NCI-H1092 treated with DMSO at 0.1 percent for 48 hours (cell line): ENCODE measurements at places on chromosomes 3 and 15.

GRCh38 chr3:111594781-111595180 is 365 bp downstream of the ZBED2 start:
- DNase-seq = no peak

GRCh38 chr3:102258666-102259227 is 176.1 kb upstream of the ZPLD1 start:
- DNase-seq = no peak

GRCh38 chr3:134002306-134002705 is 27.4 kb downstream of the SLCO2A1 start:
- DNase-seq = no peak

- DNase-seq = no peak
Observed at GRCh38 chr3:137766041-137766875, 2.1 kb downstream of the SOX14 start.

- DNase-seq = no peak
Observed at GRCh38 chr15:39580485-39581241, at the start of gene THBS1. Gene THBS1 (plus strand): TSS chr15:39581079. CDS start chr15:39581858, 779 bp downstream.

DNA sequence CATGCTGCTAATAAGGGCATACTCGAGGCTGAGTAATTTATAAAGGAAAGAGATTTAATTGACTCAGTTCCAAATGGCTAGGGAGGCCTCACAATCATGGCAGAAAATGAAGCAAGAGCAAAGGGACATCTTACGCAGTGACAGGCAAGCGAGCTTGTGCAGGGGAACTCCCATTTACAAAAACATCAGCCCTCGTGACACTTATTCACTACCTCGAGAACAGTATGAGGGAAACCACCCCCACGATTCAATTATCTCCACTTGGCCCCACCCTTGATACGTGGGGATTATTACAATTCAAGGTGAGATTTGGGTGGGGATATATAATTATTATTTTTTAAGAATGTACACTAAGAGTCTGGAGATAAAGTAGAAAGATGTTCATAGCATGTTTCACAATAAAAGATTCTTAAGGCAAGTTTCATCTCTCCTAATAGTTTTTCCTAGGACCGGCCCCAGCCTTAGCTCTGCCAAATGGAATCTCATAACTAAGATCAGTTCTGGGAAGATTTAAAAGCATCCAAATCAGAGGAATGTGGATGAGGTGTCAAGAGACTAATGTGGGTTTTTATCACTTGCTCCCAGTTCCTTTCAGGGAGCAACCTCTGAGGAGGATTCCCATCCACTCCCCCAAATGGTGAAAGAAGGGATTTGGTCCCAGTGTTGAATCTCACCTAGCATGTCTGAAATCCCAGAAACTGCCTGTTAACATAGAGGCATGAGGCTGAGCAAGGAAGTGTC is 221.0 kb downstream of the ZMAT3 start:
- no peak for DNase-seq

GRCh38 chr15:48775546-48775945 is 35.3 kb downstream of the CEP152 start:
- no peak for DNase-seq

- no peak for DNase-seq
Observed at GRCh38 chr15:69644876-69645275, 192.3 kb downstream of the RPLP1 start.

DNA sequence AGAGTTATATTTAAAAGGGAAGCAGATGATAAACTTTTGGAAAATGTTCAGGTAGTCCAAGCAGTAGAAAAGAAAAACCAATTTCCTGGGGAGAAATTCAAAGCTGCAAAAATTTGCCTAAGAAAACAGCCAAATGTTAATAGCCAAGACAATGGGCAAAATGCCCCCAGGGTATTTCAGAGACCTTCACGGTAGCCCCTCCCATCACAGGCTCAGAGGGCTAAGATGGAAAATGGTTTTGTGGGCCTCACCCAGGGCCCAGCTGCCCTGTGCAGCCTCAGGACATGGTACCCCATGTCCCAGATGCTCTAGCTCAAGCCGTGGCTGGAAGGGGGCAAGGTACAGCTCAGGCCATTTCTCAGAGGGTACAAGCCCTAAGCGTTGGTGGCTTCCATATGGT is 391.0 kb downstream of the ZIC4 start:
- DNase-seq = no peak

DNA sequence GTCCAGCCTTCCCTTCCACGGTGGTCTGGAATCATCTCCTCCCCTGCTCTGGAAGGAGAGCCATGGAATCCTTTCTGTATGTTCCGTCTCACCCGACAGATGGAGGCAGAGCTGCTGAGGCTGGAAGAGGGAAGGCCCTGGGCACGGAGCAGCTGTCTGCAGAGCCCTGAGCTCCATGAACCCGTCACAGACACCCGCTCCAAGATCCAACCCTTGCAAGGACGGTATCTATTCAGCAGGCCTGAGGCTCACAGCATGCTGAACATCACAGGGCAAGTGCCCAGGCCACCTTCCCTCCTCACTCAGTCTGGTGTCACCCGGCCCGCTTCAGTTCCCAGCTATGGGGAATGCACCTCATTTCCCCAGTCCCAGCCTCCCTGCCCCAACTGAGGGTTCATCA is 103.9 kb downstream of the LRIG1 start:
- DNase-seq = no peak

DNA sequence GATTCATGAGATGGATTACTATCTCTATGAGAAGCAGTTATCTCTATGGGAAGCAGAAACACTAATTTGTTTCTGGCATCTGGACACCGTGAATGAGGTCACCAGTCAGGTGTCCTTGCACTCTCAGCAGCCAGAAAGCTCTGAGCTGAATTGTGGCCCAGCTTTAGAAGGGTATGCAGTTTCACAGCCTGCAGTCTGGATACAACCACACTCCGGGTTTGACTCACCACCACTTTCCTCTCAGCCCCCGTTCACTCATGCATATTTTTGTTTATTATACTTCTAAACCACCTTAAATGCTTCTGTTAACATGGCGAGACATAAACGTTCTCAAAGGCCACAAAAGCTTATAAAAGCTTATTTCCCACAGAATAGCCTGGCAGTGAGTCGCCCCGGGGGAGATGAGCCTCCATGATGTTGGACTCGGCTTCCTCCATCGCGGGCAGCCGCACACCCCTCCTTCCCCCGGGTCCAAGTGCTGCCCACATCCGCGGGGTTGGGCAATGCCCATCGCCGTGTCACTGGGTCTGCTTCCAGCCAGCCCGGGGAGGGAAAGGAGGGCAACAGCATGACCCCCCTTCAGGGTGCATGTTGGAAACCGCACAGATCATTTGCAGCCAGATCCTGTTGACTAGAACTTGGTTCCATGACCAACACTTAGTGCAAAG is 16.8 kb upstream of the SLC41A3 start:
- DNase-seq = no peak

DNA sequence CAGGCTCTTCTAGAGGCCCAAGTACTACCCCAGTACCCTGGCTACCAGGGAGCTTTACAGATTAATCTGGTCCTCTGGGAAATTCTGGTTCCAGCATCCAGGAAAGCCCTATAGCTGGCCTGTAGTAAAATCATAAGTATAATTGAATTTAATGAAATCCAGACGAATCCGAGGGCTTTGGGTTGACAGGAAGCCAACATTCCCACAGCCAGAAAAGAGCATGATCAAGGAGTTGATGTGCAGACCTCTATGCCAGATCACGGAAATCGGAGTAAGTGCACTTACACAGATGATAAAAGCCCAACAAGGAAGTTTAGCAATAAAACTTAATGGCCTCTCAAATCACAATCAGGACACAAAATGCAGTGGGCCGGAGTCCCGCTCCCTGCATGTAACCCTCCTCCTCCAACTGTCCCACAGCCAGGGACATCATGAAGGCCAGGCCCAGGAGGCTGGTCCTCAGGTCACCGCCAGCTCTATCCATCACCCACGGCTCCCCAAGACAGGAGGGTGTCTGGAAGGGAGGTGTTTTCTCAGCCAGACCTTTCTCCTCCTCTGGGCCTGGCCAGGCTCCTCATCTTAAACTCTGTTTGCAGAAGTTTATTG is 62.8 kb upstream of the SEC22A start:
- no peak for DNase-seq
